Dorsolateral prefrontal cortex (tissue), 122 donors: ENCODE measurements at places on chromosomes 2 and 18. TPM values are rescaled to one million over a fixed set of nuclear protein-coding genes. Genes with fewer than 3 reads are reported as not detected.

SERPINB3 gene
- not detected for total RNA-seq

ATP6V1B1 gene
- total RNA-seq = 0.73 TPM

ADRA2B gene
- total RNA-seq = 0.35 TPM

KCTD18 gene
- total RNA-seq = 14.0 TPM

DLX2 gene
- 1.2 TPM for total RNA-seq

LIPG gene
- total RNA-seq = 5.8 TPM

FTCDNL1 gene
- total RNA-seq = 20.1 TPM

SERPINB11 gene
- not detected for total RNA-seq

RFTN2 gene
- total RNA-seq = 47.7 TPM

MARCO gene
- 0.49 TPM for total RNA-seq

ZEB2 gene
- total RNA-seq = 380 TPM

APCDD1 gene
- 45.2 TPM for total RNA-seq

PGAP1 gene
- total RNA-seq = 28.9 TPM

REG3A gene
- total RNA-seq = not detected

OXER1 gene
- 0.78 TPM for total RNA-seq

IL1A gene
- total RNA-seq = not detected

UGT1A10 gene
- not detected for total RNA-seq

ZNF513 gene
- total RNA-seq = 15.1 TPM

GPR45 gene
- total RNA-seq = 1.3 TPM

EXOC6B gene
- total RNA-seq = 122 TPM

ACADL gene
- 2.8 TPM for total RNA-seq

C2orf78 gene
- total RNA-seq = not detected

RBM43 gene
- 4.2 TPM for total RNA-seq

VAMP8 gene
- 10.2 TPM for total RNA-seq

SULT6B1 gene
- not detected for total RNA-seq

CDK5R2 gene
- 88.1 TPM for total RNA-seq

LCT gene
- total RNA-seq = not detected

PSD4 gene
- 10.3 TPM for total RNA-seq

PIEZO2 gene
- total RNA-seq = 72.0 TPM

SIGLEC15 gene
- total RNA-seq = not detected

DPYSL5 gene
- total RNA-seq = 42.1 TPM

UGT1A3 gene
- total RNA-seq = not detected

HRH4 gene
- total RNA-seq = not detected

CRYGC gene
- total RNA-seq = not detected

ACMSD gene
- not detected for total RNA-seq

VWA3B gene
- 1.6 TPM for total RNA-seq

COBLL1 gene
- total RNA-seq = 15.8 TPM

TCF7L1 gene
- 6.8 TPM for total RNA-seq

RGPD4 gene
- total RNA-seq = 0.23 TPM

SLC40A1 gene
- 8.2 TPM for total RNA-seq

INPP5D gene
- 24.1 TPM for total RNA-seq
